Naive thymus-derived CD4-positive, alpha-beta T cell (primary cell): ENCODE measurements at places on chromosomes 1 and 21. TPM values are rescaled to one million over a fixed set of nuclear protein-coding genes. Genes with fewer than 3 reads are reported as not detected.
A peak's percentile ranks its signal among the peaks of the same experiment; 100 is the strongest.

ATP1B1 gene
- 0.54 TPM for polyA plus RNA-seq

PTGER3 gene
- polyA plus RNA-seq = 0.07 TPM

DNA sequence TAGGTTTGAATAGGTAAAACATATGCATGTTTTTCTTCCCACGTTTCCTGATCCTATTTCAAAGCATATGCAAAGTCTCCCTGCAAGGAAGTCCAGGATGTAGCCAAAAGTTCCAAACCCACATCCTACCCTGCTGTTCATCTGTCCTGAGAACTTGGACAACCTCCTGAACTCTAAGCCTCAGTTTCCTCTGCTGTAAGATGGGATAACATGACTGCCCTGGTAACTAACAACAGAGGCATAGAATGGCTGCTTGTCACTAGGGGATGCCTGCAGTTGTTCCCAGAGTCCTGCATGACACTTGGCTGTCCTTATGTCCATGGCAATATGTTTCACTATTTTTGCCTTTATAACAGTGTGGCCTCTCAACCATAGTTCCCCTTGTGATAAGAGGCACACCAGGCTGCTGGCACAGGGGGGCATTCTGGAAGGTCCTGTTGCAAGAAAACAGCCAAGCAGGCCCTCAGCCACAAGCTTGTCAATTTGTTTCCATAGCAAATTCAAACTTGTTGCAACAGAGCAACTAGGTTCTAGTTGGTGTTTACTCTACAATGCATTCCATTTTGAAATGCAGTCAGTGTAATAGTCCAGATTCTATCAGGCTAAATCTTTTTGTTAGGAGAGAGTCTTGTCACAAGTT, 1.5 kb upstream of the HDGF start:
- DNase-seq = no peak
- no peaks in the 10 kb centered on the region for H3K27me3 ChIP-seq
- no peaks in the 10 kb centered on the region for H3K36me3 ChIP-seq
- H3K27ac ChIP-seq = peak overlapping the region; percentile 90
- peaks cover 28% of the 10 kb centered on the region for H3K4me1 ChIP-seq
- H3K4me3 ChIP-seq = peak overlapping the region; percentile 93

DNA sequence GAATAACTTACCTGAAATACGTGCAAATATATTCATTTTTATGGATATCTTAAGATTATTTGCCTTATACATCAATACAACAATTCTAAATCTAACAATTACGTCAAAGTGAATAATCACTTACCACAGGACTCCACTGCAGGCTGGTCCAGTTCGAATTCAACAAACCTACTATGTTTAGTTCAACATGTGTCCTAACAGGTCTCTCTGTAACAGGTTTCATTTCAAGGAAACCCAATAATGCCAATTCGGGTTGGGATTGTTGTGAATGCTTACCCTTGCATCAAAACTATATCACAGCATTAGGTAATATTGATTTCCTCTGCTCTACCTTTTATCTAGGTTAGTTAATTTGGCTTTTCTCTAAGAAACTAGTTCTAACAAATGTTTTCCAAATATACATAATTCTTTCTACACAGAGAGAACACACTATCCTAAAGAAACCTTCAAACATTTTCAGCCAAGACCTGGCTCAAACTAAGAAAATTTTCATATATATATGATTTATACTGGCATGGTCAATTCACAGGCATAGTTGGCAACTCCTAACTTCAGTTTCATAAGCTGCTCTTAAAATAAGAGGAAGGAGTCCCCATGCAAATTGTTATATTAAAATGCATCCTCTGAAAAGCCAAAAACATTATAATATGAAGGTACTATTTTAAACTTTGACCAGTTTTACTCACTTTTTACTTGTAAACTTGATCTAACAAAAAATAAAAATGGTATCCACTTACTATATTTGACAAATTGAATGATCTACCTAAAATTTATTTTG, 4.5 kb downstream of the IVNS1ABP start:
- H3K36me3 ChIP-seq = peaks cover 5% of the 10 kb centered on the region
- H3K4me1 ChIP-seq = peaks cover 35% of the 10 kb centered on the region
- no peak overlapping the region for H3K4me3 ChIP-seq
- no peak overlapping the region for H3K27ac ChIP-seq
- H3K27me3 ChIP-seq = no peaks in the 10 kb centered on the region

GRCh38 chr1:3455670-3456448, 1.4 kb downstream of the ARHGEF16 start:
- H3K4me1 ChIP-seq = peaks cover 9% of the 10 kb centered on the region
- H3K27me3 ChIP-seq = peaks cover 11% of the 10 kb centered on the region
